ENCODE measurements at places on chromosomes 6 and 20. TPM values are rescaled to one million over a fixed set of nuclear protein-coding genes. Genes with fewer than 3 reads are reported as not detected.

DNA sequence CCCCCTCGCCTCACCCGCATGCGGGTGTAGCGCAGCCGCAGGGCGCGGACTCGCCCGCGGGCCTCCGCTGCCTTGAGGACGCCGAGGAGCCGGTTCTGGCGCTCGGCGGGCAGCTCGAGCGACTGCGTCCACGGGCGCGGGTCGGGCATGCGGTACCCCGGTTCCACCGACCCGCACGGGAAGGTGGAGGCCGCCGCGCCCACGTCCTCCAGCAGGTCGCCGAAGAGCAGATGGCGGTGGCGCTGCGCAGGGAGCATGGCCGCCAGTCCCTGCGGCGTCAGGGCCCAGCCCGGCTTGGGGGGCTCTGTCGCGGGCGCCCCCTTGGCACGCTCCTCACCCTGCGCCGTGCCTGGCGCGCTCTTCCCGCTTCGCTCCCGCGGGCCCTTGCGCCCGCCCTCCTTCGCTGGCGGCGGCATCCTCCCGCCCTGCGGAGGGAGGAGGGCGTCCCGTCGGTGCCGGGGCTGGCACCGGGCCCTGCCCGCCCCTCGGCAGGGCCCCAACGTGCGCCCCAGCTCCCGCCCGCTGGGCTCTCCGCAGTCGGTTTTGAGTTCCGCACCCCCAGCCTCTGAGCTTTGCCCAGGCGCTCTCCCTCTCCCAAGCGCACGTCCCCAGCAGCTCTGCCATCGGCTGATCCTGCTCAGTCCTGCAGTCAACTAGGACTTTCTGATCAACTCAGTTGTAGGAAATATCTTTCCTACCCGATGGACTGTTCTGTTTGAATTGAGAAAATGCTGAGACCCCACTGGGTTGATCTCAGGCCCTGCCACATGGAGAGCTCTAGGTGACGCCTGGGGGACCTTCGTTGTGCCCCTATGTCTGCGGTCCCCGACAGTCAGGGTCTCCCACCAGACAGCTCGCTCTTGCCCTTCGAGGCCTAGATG lies at the start of gene LKAAEAR1:
Gene LKAAEAR1 (minus strand): TSS at position 595 of the 881 bp plus-strand sequence. CDS start 179 bp downstream, at position 416.
- no peak for DNase-seq

The TFAP2C gene
- not detected for total RNA-seq

DNA sequence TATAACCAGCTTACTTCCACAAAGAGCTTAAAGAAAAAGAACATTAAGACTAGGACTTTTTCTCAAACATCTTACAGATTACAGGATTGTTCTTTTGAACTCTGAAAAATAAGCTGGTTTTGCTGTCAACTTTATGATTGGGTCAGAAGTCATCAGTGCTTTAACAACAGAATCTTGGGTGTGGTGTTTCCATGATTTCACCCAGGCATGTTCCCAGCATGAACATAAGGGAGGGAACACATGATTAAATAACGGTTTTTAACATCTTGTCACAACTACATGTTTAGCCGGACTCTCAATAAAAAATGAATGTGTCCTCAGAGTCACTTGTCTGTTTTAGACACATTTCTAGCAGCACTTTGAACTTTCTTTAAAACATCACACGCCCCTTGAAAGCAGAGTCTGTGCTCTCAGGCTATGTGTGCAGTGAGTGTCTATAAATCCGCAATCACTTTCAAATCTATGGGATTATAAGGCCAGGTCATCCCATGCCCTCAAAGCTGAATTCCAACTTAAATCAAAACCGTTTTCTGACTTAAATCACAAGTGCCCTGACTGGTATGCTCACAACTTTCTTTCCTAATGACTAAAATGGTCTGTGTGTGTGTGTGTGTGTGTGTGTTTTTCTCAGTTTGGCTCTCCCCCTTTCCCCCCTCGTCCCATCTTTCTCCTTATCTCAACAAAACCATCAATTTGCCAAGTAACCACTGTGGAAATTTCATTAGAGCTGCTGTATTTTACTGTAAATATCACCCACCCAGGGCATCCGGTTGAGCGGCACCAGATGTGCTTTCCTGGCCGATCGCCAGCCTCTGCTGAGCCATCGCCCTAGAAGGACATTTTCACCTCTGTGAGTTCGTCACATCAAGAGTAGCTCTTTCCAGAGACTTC lies 216.8 kb upstream of the DTNBP1 start:
- peak; percentile 53 for DNase-seq

DNA sequence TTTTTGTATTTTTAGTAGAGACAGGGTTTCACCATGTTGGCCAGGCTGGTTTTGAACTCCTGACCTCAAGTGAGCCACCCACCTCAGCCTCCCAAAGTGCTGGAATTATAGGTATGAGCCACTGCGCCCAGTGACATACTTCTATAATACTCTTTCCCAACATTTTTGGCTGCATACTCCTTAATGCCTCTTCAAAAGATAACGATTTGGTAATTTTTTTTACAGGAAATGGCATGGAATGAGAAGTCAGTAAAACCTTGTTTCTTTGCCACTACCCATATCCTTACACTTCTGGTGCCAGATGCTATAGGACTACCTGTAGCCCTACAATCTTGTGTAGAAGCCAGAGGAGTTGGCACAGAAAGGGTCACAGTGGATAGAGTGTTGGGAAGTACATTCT lies 41.4 kb upstream of the SGK1 start:
- no peak for DNase-seq

- DNase-seq, result no peak
These were observed 27.7 kb upstream of the FBXL4 start for GRCh38 chr6:98975421-98975820.

DNA sequence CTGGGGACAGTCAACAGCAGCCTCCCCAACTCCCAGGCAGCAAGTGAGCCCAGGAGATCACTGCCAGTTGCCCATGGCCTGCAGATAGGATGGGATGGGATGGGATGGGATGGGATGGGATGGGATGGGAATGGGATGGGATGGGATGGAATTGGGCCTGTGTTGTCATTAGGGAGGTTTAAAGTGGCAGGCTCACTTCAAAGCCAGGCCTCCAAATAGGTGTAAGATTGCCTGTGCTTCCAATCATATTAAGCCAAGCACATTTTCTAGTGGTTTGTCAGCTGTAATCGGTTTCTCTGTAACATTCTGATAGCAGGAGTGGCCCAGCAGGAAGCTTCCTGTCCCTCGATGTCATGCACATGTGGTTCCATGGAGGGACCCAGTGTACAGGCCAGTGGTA lies 82.7 kb upstream of the NXT1 start:
- DNase-seq, result no peak

DNA sequence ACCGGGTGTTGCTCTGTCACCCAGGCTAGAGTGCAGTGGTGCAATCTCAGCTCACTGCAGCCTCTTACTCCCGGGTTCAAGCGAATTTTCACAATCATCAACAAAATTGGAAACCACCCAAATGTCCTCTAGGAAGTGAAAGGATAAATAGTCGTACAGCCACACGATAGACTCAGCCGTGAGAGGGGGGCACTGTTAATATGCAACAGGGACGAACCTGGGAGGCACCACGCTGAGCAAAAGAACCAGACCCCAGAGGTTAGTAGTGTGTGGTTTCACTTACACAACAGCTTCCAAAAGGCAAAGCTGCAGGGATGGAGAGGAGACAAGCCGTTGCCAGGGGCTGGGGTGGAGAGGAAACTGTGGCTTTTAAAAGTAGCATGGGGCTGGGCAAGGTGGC lies 30.1 kb upstream of the NTSR1 start:
- DNase-seq, result no peak

- DNase-seq, result no peak
These were observed 631.6 kb downstream of the HDGFL1 start for GRCh38 chr6:23200946-23201345.

The CLPSL2 gene
- not detected for total RNA-seq

The OTOR gene
- total RNA-seq, result not detected
